ENCODE measurements at places on chromosomes 2 and 18.

DNA sequence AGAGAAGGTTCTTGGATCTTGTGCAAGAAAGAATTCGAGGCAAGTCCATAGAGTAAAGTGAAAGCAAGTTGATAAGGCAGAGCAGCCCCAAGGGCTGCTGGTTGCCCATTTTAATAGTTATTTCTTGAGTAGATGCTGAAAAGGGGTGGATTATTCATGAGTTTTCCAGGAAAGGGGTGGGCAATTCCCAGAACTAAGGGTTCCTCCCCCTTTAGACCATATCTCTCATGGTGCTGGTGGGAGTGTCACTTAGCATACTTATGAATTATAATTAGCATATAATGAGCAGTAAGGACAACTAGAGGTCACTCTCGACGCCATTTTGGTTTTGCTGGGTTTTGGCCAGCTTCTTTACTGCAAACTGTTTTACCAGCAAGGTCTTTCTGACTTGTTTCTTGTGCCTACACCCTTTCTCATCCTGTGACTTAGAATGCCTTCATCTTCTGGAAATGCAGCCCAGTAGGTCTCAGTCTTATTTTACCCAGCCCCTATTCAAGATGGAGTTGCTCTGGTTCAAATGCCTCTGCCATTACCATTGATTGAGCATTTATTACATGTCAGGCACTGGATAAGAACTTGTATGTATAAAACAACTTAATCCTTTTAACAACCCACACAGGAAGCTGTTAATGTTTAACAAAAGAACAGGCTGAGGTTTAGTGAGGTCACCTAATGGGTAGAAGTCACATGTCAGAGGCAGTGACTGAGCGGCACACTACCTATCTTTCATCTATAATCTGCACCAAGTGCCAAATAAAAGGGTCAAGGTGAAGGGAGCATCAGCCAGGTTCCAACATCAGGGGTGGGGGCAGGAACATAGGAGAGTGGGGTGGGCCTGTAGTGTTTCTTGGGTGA, 250.9 kb downstream of the ICOS start:
- no peak for DNase-seq

DNA sequence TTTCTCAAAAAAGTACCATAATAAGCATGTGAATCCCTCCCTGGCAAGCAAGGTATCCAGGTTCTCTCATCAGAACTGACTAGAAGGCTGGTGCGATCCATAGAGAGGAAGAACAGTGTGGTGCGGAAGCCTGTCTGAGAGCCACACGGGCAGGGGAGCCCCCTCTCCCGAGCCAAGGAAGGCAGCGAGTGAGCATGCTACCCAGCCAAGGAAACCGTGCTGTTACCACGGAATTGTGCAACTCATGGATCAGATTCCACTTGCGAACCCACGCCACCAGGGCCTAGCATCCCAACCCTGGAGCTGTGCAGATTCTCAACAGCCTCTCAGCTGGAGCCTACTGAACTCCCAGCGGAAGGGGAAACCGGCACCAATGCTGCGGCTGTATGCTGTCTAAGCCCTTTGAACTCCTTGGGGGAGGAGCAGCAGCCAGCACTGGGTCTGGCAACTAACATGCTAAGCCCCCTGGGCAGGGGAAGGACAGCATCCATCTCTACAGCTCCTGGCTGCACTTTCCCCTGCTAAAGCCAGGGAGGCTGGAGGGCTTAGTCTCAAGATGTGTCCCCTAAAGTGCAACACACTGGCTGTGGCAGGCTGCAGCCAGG, 823.1 kb downstream of the EPHA4 start:
- no peak for DNase-seq

- no peak for DNase-seq
Observed at GRCh38 chr2:215528555-215528954, 92.7 kb upstream of the FN1 start.

GRCh38 chr2:172976116-172976515, 99.5 kb upstream of the MAP3K20 start:
- no peak for DNase-seq

DNA sequence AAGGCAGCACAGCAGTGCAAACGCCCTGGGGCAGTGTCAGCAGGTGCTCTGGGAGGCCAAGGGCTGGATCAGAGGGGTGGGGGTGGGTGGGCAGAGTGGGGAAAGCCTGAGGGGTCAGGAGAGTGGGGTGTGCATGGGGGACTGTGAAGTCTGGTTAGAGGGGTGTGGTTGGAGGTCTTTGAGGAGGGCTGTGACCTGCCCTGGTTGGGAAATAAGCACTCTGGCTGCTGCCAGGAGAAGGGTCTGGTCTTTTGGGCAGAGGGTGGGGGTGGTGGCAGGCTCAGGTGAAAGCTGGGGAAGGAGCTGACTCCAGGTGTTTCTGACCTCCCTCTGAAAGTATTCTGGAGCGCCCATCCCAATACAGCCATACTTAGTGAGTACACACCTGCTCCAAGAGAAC, 4.2 kb downstream of the ALPI start:
- no peak for DNase-seq

DNA sequence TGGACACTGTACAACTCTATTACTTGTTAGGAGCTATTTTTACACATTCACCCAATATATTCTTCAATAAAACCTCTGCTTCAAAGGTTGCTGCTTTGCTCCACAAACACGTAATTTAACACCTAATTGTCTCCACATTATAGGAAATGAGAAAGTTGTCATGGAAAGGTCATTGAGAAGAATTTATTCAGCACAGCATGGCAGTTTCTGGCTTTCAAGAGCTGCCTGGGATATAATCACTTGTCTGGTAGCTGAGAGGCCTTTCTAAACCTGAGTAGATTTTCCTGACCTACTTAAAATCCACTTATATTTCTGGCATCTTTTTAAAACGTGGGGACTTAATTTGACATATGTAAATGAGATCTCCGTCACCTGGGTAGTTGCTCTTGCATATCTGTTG, 216.1 kb downstream of the ZNF804A start:
- no peak for DNase-seq

DNA sequence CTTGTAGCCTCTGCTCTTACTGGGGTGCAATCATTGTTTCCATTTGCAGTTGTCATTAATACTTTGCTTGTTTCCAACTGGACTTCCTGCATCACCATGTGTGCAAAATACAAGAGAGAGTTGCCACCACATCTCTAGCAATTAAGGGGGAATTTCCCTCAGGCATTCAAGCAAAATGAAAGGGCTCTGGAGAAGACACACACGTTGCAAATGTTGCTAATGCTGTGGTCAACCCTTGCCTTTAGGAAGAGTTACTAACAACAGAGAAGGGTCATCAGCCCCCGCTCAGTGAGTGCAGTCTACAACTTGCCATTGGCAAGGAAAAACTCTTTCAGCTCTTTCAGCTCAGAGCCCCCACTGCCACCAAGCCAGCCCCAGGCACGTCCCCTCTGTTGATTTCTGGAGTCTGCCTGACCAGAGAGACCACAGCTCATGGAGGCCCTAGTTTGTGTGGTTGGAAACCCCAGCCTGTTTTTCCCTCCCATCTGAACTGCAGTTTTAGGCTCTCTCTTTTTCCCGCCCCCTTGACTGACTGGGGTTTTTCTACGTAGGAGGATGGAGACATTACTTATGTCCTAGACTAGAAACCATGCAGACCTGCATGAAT, 25.9 kb upstream of the GPR45 start:
- no peak for DNase-seq

- no peak for DNase-seq
Observed at GRCh38 chr2:206657087-206657486, 14.8 kb downstream of the FAM237A start.

- DNase-seq = no peak
Observed at GRCh38 chr2:125330133-125330532, 1305.0 kb downstream of the CNTNAP5 start.

DNA sequence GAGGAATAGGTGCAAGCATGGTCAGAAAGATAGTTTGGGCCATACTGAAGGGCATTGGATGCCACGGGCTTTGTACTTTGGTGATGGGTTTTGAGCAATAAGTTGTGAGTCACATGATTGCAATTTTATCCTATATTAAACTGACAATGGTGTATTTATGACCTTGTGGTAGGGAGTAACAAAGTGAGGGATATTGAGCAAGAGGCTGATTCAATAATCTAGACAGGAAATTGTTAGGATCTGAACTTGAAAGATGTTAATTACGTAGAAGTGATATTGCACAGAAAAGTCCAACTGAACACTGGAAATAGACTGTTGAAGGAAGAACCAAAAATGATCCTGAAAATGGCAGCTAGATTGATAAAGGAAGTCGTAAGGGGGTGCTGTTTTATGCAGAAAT, 46.6 kb upstream of the TCF4 start:
- DNase-seq = no peak

GRCh38 chr2:50345701-50346591, 686.0 kb downstream of the NRXN1 start:
- no peak for DNase-seq
